Activated T-cell treated with anti-CD3 and anti-CD28 coated beads, Interleukin-2, amount 50 U/mL, for 72 hours (primary cell): ENCODE measurements at places on chromosomes 1 and 21.

- H3K27ac ChIP-seq: peak overlapping the region; percentile 40
- H3K4me3 ChIP-seq: peak overlapping the region; percentile 29
- peaks cover 75% of the 10 kb centered on the region for H3K4me1 ChIP-seq
- H3K27me3 ChIP-seq: no peaks in the 10 kb centered on the region
- H3K36me3 ChIP-seq: peaks cover 33% of the 10 kb centered on the region
Measured at GRCh38 chr1:24946861-24947658, 17.0 kb upstream of the RUNX3 start.

DNA sequence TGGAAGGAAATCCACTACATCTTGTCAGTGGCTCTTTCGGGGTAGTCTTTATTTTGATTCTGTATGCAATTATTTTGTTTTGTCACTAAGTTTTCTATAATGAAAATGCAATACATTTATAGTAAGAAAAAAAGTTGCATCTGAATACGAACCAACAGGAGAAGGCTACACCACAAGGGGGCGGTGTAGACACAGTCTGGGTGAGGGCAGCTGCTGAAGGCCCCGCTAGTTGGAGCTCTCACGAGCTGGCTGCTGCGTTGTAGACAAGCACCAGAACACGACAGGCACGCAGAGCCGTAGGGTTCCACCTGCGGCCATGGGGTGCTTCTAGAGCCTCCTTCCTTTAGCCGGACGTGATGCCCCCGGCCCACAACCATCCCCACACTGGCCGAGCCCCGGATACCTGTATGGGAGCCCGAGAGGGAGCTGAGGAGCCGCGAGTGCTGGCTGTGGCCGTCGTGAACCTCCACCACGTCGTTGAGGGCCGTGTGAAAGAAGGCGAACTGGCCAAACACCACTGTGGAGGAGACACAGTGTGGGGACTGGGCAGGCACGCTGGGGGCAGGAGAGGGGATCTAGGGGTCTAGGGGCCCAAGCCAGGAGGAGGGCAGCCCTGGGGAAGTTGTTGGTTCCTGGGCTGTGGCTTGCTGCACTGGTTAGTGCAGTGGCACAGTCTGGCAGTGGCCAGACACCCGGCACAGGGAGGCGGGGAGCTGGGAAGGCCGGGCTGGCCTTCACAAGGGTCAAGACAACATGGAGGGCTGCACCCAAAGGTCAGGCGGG lies 160.8 kb downstream of the ZSCAN20 start:
- no peaks in the 10 kb centered on the region for H3K36me3 ChIP-seq
- H3K27ac ChIP-seq: no peak overlapping the region
- H3K27me3 ChIP-seq: peaks cover 36% of the 10 kb centered on the region
- H3K4me1 ChIP-seq: peaks cover 13% of the 10 kb centered on the region
- peak; percentile 88 for DNase-seq

- H3K27me3 ChIP-seq: no peaks in the 10 kb centered on the region
- no peak overlapping the region for H3K27ac ChIP-seq
- no peaks in the 10 kb centered on the region for H3K4me1 ChIP-seq
- H3K36me3 ChIP-seq: no peaks in the 10 kb centered on the region
Measured at GRCh38 chr1:56416495-56416894, 162.9 kb downstream of the PLPP3 start.

GRCh38 chr1:200359610-200360163 lies 50.1 kb downstream of the ZNF281 start:
- H3K4me1 ChIP-seq: peaks cover 2% of the 10 kb centered on the region
- DNase-seq: no peak
- H3K4me3 ChIP-seq: no peak overlapping the region
- no peak overlapping the region for H3K27ac ChIP-seq
- H3K27me3 ChIP-seq: no peaks in the 10 kb centered on the region

DNA sequence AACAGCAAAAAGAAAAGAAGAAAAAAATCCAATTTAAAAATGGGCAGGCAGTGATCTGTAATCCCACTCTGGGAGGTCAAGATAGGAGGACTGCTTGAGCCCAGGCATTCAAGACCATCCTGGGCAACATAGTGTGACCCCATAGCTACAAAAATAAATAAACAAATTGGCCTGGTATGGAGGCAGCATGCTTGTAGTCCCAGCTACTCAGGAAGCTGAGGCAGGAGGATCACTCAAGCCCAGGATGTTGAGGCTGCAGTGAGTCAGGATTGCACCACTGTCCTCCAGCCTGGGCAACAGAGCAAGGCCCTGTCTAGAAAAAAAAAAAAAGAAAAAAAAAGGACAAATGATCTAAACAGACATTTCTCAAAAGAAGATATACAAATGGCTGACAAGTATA lies 99.6 kb downstream of the EIF4G3 start:
- no peaks in the 10 kb centered on the region for H3K4me1 ChIP-seq
- DNase-seq: no peak
- no peaks in the 10 kb centered on the region for H3K27me3 ChIP-seq
- H3K4me3 ChIP-seq: no peak overlapping the region
- peaks cover 2% of the 10 kb centered on the region for H3K36me3 ChIP-seq

GRCh38 chr1:193394336-193394735 lies 207.9 kb upstream of the B3GALT2 start:
- peaks cover 4% of the 10 kb centered on the region for H3K36me3 ChIP-seq
- H3K4me3 ChIP-seq: no peak overlapping the region
- DNase-seq: no peak
- peaks cover 5% of the 10 kb centered on the region for H3K4me1 ChIP-seq
- no peak overlapping the region for H3K27ac ChIP-seq

- H3K27me3 ChIP-seq: no peaks in the 10 kb centered on the region
- peaks cover 43% of the 10 kb centered on the region for H3K4me1 ChIP-seq
- H3K4me3 ChIP-seq: peak overlapping the region; percentile 67
- no peak for DNase-seq
- H3K27ac ChIP-seq: peak overlapping the region; percentile 98
Measured at GRCh38 chr1:15577691-15578090, 7.2 kb downstream of the AGMAT start.
